ENCODE measurements at places on chromosomes 2 and 18.

DNA sequence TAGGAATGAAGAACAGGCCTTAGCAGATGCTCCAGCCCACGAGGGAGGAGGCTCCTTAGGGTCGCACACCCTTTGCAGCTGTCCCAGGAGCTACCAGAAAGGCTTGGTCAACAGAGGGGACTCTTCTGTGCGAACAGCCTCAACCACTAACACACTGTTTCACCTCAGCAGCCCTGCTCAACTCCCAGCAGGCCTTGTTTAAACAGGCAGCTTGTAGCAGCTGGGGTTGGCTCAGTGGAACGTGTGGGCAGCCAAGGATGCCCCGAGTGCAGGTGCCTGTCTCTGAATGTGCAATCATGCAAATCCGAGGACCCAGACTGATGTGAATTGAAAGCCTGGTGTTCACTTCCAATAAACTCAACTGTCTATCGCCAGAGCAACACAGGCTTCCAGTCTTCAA lies 88.7 kb upstream of the CXCR4 start:
- no peak for DNase-seq

- no peak for DNase-seq
Observed at GRCh38 chr18:58309099-58309498, 265.1 kb downstream of the NEDD4L start.

GRCh38 chr2:1881502-1881901 lies 137.2 kb upstream of the PXDN start:
- no peak for DNase-seq

GRCh38 chr18:65721619-65722018 lies 29.2 kb upstream of the CDH7 start:
- DNase-seq, result no peak

- DNase-seq, result no peak
Observed at GRCh38 chr2:96907115-96908041, 37.5 kb upstream of the SEMA4C start.

All from HT-29 (cell line).